ENCODE measurements at places on chromosomes 11 and 22. TPM values are rescaled to one million over a fixed set of nuclear protein-coding genes. Genes with fewer than 3 reads are reported as not detected.

The MIAT gene
- 1.6 TPM for total RNA-seq

The OR8G1 gene
- not detected for total RNA-seq

The HEPHL1 gene
- 0.06 TPM for total RNA-seq

- H3K27me3 ChIP-seq: no peaks in the 10 kb centered on the region
- DNase-seq: no peak
- no peaks in the 10 kb centered on the region for H3K4me1 ChIP-seq
- H3K27ac ChIP-seq: no peak overlapping the region
Measured at GRCh38 chr11:105754260-105754659, 144.4 kb downstream of the GRIA4 start.

DNA sequence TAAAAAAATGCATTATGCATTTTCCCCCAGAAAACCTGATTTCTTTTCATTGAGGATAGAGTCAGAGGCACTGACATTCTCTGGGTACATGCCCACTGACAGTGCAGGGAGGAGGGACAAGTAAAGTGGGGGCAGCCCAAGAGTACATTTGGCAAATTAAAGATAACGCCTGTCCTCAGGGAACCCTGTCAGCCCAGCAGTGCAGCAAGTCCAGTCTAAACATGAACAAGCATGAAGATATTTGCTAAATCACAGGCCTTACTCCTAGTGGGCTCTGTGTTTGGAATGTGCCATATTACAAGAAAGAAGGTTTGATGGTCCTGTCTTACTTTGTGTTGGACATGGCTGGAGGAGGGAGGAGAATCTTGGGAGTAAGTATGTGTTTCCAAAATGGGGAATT is 37.9 kb downstream of the AMOTL1 start:
- H3K4me1 ChIP-seq: peaks cover 18% of the 10 kb centered on the region
- H3K4me3 ChIP-seq: no peak overlapping the region
- peak overlapping the region; percentile 51 for H3K27ac ChIP-seq
- DNase-seq: no peak
- no peaks in the 10 kb centered on the region for H3K27me3 ChIP-seq

DNA sequence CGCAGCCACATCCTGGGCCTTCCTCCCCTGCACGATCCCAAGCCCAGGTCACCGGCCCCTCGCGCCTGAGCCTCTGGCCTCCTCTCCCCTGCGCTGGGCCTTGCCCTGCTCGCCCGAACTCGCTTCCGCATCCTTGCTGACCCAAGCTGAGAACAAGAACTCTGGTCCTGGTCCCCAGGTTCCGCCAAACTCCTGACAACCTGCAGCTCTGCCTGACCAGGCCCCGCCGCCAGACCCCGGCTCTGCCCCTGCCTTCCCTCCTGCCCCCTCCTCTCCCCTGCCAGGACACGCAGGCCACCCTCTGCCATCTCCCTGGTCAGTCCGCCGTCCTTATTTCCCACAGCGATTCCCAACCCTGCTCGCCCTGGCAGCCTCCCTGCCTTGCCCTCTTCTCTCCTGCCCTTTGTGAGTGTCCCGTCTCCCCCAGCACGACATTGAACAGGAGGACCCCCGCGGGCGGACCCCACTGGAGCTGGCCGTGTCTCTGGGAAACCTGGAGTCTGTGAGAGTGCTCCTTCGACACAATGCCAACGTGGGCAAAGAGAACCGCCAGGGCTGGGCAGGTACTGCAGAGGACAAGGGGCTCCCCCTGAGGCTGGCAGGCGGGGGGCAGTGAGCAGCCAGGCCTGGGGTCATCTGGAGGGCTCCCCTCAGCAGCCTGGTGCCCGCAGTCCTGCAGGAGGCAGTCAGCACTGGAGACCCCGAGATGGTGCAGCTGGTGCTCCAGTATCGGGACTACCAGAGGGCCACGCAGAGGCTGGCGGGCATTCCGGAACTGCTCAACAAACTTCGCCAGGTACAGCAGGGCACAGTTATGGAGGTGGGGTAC is 762 bp downstream of the ANKRD13D start:
- H3K4me3 ChIP-seq: peak overlapping the region; percentile 88
- peaks cover 6% of the 10 kb centered on the region for H3K36me3 ChIP-seq
- H3K4me1 ChIP-seq: no peaks in the 10 kb centered on the region
- no peaks in the 10 kb centered on the region for H3K27me3 ChIP-seq
- DNase-seq: peak; percentile 78

DNA sequence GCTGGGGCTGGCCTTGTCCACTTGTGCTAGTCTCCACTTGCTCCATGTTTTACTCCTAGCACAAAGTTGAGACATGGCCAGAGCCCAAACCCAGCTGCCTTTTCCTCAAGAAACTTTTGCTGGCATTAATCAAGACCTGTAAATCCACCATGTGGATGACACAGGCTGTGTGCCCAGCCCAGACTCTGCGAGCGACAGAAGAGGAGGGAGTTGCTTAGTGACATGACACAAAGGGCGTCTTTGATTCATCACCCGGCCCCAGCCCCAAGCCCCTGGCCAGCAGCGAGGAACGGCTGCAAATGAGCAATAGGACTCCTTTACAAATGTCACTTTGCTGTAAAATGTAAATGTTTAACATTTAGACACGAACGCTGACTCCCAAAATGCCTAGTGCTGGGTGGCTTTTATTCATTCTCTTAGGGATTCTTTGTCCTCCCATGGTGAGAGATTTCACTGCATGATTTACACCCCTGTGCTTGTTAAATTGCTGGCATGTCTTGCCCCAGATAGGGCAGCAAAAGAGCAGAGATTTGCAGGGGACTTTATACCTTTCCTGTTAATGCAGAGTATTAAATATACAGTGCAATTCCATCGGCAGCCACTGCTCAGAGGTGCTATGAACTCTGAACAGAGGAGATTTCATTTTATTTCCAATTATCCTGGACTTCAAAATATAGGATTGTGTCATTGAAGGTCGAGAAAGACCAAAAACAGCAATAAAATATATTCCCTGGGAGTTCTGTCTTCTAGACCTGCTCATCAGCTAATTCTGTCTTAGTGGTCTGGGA is 263.6 kb upstream of the NCAM1 start:
- no peaks in the 10 kb centered on the region for H3K27me3 ChIP-seq
- no peaks in the 10 kb centered on the region for H3K4me1 ChIP-seq
- no peak for DNase-seq

DNA sequence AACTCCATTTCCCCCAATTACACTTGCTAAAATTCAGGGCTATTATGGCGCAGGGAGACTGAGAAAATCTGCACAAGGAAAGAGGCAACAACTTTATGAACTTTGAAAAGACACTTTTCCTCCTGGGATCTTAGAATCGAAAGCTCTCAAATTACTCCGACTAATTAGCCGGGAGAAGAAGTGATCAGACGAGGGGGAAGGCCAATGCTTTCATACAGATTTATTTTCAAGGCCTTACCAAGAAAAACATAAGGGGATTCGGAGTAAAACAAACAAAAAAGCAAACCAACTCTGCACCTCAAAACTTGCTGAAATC is 1.6 kb downstream of the PAX6 start:
- no peaks in the 10 kb centered on the region for H3K27me3 ChIP-seq
- no peak overlapping the region for H3K4me3 ChIP-seq
- H3K36me3 ChIP-seq: no peaks in the 10 kb centered on the region
- H3K27ac ChIP-seq: no peak overlapping the region
- no peak for DNase-seq

DNA sequence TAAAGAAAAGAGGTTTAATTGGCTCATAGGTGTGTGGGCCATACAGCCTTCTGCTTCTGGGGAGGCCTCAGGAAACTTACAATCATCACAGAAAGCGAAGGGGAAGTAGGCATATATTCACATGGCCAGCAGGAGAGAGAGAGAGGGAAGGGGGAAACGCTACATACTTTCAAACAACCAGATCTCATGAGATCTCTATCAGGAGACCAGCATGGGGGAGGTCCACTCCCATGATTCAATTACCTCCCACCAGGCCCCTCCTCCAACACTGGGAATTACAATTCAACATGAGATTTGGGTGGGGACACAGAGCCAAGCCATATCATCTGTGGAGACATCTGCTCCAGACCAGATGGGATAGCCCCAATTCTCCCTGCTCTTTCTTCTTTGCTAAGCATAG is 866.0 kb downstream of the BRD1 start:
- no peak overlapping the region for H3K4me3 ChIP-seq
- H3K27ac ChIP-seq: no peak overlapping the region
- H3K36me3 ChIP-seq: no peaks in the 10 kb centered on the region
- DNase-seq: no peak

DNA sequence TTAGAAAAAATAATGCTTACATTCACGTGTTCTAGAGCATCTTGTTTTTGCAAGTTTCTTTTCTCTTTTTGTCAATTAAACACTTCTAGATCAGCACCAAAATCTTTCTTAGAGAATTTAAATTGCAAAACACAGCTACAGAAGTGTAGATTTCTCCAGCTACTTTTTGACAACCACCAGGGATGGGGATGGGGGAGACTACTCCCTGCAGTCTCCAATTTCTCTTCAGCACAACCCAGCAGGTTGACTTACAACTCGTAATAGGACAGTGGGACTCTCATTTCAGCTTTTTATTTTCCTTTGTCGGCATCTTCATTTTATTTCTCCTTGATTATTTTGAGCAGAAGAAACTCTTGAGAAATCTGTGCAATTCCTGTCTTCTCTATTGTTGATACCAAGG is 441.2 kb downstream of the LRRC4C start:
- H3K27me3 ChIP-seq: no peaks in the 10 kb centered on the region
- DNase-seq: no peak
- H3K27ac ChIP-seq: no peak overlapping the region

DNA sequence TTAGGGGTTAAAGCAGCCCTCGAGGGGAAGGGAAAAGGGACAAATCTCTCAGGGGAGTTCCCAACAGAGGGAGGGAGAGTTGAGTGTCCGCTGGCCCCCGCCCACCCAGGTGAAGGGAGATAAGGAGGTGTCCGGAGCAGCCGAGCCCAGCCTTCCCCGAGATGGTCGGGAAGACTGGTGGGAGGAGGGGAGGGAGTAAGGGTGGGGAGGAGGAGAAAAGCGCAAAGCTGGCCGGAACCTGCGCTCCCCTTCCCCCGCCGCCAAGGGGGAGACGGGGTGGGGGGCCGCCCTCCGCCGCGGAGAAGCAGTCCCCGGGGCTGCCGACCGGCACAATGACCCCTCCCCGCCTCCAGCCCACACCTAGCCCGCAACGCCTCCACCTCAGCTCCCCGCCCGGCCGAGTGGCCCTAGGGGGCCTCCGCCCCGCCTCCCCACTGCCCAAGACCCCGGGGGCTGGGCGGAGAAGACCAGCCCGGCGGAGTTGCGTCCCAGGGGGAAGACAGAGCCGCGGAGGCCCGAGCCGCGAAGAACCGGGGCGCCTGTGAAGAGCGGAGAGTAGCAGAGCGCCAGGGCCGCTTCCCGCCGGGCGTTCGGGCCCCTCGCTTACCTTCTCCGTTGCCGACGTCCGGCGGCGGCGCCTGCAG is 479 bp downstream of the RSF1 start:
- H3K27ac ChIP-seq: peak overlapping the region; percentile 82
- H3K27me3 ChIP-seq: no peaks in the 10 kb centered on the region
- H3K4me1 ChIP-seq: no peaks in the 10 kb centered on the region
- DNase-seq: peak; percentile 84
- no peaks in the 10 kb centered on the region for H3K36me3 ChIP-seq

DNA sequence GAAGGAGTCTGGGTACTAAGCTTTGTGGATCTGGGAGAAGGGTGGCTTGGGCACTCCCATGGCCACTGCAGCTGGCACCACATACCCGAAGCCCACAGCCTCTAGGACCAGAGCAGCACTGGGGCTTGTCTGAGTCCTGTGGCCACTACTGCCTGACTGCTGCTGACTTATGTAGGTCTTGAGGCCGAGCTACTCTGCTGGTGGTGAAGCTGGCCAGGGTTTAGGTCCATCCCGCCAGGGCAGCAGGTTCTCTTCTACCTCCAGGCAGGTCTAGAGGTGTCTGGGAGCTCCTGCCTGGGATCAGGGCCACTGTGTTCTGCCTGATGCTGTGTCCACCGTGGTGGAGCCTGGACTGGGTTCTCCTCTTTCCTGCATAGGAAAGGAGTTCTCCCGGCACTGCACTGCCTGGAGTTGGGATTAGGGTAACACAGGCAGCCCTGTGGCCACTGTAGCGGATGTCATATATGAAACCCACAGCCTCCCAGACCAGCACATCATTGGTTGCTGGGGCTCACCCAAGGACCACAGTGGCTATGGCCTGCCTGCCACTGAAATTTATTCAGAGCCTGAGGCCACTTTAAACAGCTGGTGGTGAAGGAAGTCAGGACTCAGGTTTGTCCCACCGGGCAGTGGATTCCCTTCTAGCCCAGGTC is 109.8 kb upstream of the SERPIND1 start:
- H3K4me3 ChIP-seq: no peak overlapping the region
- no peaks in the 10 kb centered on the region for H3K27me3 ChIP-seq
- no peaks in the 10 kb centered on the region for H3K4me1 ChIP-seq
- H3K36me3 ChIP-seq: no peaks in the 10 kb centered on the region
- H3K27ac ChIP-seq: no peak overlapping the region
- no peak for DNase-seq

- H3K27me3 ChIP-seq: no peaks in the 10 kb centered on the region
- H3K36me3 ChIP-seq: no peaks in the 10 kb centered on the region
- H3K4me3 ChIP-seq: no peak overlapping the region
- no peak for DNase-seq
Measured at GRCh38 chr22:45423524-45423923, 10.0 kb downstream of the RIBC2 start.

DNA sequence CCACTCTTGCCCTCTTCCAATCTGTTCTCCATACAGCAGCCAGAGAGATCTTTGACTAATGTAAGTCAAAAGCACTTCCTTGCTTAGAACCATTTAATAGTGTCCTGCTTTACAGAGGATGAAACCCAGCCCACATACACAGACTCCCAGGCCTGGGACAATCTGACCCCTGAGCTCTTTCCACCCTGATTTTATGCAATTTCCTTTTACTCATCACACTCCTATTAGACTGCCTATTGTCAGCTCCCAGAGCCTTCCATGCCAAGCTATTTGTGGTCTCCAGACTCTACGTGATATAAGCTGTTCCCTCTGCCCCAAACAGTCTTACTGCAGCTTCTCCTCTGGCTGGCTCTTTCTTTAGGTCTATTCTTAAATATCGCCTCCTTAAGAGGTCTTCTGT is 28.1 kb downstream of the ME3 start:
- no peak for DNase-seq
- no peaks in the 10 kb centered on the region for H3K36me3 ChIP-seq
- H3K27ac ChIP-seq: no peak overlapping the region
- no peak overlapping the region for H3K4me3 ChIP-seq
- no peaks in the 10 kb centered on the region for H3K27me3 ChIP-seq

DNA sequence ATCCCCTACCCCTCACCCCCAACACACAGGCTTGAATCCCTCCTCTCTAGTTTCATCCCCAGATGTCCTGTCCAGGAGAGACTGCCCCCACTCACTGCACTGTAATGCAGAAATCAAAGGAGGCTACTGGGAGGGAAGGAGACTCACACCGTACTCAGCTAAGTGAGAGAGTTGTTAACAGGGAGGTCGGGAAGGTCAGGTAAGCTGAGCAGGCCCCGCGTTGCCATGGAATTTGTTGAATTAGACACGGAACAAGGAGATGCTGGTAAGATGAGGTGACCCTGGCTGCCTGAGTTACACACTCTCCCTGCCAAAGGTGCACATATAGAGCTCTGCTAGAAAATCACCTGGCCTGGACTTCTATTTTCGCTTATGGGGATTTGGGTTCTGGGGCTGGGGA is 197.9 kb downstream of the NXPE2 start:
- no peak overlapping the region for H3K27ac ChIP-seq
- no peaks in the 10 kb centered on the region for H3K27me3 ChIP-seq
- H3K4me1 ChIP-seq: no peaks in the 10 kb centered on the region
- no peaks in the 10 kb centered on the region for H3K36me3 ChIP-seq
- no peak for DNase-seq
